Stimulated activated CD8-positive, alpha-beta memory T cell treated with anti-CD3 and anti-CD28 coated beads, Interleukin-2, amount 100 ng/mL, for 48 hours (primary cell): ENCODE measurements at places on chromosomes 5 and 9.

DNA sequence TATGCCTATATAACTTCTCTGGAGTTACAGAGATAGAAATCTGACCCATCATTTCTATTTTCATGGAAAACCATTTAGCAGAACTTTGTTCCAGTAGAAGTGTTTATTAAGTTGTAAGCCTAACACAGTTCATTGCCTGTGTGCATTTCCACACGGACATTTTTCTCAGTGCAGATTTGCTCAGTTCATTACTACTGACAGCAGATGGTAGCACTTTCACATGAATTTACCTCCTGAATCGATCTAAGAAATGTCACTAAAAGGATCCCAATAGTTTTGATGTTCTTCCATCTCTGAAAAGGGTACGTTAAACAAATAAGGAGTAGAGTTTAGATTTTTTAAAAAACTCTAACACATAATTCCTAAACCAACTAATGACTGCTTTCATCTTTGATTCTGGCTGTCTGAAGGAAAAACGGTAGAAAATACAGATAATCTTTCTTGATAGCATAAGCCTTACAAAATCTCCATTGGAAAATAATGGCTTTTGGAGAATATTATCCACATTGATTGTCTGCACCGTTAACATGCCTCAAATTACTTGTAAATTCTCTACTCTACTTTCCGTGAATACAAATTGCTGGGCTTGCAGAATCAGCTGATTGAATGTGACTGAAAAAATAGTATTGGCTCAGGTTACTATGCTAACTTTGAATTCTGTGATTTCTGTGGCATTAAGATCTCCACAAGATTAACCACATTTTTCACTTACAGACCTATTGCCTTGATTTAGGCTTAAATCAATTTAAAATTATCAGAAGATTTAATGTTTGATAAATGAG, 33.1 kb downstream of the RPS23 start:
- no peak for DNase-seq

DNA sequence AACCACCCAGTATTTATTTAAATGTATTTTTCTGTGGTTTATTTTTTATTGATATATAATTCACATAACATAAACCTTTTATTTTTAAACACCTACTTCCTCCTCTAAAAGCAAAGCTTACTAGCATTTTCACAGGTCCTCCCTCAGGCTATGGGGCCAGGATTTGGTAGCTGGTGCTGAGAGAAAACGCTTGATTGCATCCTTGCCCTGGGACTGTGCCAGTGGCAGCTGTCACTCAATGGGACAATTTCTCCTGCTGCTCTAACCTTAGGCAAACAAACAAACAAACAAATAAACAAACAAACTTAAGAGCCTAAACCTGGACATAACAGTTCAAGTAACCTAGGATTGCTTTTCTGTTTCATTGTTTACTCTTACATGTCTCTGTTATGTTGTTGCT, 102.7 kb downstream of the FOCAD start:
- DNase-seq = no peak

DNA sequence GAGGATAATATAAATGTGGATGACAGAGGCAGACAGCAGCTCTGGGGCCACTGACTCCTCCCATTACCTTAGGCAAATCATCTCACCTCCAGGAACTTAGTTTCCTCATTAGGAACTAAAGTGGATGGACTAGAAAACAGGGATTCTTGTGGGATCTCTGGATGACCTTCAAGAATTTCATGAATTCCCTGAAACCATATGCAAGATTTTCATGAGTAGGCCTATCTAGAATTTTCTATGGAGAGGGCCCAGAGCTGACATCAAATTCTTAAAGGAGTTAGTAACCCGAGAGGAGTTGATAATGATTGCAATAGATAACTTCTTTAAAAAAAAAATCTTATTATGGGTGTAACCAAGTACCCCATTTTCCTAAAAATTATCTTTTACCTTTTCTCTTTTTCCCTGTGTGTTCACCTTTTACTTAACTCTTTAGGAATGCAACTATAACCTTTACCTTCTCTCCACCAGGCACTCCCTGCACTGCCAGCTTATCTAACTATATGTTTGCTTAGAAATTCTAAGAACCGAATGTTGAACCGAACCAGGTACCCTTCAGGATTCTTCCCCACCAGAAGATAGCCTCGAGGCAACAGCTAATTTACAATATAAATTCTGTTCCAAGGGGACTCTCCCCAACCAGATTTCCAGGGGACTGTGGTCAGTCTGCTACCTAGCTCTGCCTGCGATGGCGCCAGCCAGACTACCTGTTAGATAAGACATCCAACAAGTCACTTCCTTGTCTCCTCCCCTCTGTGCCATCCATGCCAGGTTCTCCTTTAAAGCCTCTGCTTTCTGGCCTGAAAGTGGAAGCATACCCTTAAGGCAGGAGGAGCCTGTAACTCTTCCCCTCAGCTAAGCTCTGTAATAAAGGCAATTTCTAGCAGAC, 86.0 kb downstream of the GCNT4 start:
- no peak for DNase-seq

- DNase-seq = no peak
These were observed 65.5 kb upstream of the HSPB3 start for GRCh38 chr5:54390015-54390414.

- DNase-seq = no peak
These were observed 49.6 kb downstream of the ANKDD1B start for GRCh38 chr5:75660678-75661465.

- no peak for DNase-seq
These were observed 7.0 kb downstream of the FAM53C start for GRCh38 chr5:138344887-138345622.

DNA sequence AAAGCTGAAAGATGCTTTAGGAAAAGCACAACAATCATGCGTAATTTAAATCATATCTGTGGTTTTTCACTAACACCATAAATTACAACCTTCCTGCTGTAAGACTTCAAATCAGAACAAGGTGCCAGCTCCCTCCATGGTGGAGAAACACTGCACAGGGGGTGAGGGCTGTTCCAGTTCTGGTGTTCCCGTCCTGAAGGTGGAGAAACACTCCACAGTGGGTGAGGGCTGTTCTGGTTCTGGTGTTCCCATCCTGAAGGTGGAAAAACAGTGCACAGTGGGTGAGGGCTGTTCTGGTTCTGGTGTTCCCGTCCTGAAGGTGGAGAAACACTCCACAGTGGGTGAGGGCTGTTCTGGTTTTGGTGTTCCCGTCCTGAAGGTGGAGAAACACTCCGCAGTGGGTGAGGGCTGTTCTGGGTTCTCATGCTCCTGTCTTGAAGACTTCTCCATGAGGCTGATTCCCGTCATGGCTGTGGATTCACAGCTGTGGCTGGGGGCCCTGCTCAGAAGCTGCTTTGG, 12.9 kb downstream of the PLEKHG4B start:
- no peak for DNase-seq

DNA sequence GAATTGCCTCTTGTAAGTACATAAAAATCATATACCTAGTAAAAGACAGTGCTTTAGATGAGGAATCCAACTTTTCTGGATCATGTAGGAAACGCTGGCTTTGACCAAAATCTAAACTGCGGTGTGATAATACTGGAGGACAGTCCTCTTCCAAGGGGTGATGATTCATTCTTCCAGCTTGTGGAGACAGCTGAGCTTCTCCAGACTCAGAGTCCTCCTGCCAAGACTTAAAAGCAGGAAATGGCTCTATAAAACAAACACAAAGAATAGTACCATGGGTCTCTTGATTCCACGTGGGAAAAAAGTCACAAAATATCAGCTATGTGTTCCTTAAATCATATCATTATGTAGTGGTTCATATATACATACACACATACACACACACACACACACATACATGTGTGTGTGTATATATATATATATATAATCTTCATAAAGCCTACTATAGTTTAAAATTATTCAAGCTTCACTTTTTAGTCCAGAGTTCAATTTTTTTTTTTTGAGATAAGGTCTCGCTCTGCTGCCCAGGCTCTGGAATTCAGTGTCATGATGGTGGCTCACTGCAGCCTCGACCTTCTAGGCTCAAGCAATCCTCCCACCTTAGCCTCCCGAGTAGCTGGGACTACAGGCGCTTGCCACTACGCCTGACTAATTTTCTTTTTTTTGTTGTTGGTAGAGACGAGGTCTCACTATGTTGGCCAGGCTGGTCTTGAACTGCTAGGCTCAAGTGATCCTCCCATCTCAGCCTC, 65.0 kb downstream of the PKD2L2 start:
- no peak for DNase-seq

DNA sequence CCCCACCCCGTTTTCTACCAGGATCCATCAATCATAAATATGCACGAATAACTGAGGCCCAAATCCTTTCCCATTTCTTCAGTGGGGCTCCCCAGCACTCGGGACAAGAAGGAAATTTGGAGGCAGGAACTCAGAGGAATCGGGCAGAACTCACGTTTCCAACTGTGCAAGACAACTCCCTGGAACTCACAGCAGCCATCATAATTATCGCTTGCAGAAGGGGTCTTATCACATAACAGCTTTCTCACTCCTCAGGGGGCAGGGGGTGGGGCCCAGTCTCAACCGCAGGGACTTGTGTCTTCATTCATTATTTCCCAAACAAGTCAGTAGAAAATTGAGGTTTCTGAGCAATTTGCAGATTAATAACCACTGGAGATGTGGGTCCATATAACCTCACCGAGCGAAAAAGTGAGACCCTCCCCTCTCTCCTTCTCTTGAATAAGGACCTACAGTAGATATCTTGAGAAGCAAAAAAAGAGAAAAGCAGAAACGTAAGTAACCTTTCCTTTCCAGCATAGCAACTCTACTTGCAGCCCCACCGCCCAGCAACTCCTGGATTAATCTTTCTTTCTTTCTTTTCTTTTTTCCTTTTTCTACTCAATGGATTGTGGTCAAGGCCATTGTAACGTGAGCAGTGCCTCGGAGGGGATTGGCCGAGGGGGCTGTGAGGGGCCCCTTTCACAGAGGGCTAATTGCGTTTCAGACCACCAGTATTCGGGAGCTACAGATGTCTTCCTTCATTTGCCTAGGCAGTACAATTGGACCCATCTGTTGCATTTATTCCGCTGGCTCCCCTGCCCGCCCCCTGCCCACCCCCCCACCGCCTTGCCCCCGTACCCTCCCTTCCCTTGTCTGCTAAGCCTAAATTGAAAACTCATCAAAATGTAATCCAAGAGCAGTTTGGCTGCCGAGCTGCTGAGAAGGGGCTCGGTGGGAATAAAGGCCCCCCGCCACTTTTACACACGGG, 24.7 kb upstream of the TIFAB start:
- no peak for DNase-seq

DNA sequence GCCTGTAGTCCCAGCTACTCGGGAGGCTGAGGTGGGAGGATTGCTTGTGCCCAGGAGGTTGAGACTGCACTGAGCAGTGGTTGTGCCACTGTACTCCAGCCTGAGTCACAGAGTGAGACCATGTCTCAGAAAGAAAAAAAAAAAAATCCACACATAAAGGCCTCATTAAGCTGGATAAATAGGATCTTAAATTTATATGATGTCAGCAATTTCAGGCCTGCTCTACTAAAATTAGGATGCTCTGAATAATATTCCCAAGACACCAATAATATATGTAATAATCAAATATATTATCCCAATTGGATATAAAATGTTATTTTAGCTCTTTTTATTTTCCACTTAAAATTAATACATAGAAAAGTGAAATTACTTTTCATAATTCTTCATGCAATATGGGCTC, 43.6 kb downstream of the NLN start:
- DNase-seq = no peak

DNA sequence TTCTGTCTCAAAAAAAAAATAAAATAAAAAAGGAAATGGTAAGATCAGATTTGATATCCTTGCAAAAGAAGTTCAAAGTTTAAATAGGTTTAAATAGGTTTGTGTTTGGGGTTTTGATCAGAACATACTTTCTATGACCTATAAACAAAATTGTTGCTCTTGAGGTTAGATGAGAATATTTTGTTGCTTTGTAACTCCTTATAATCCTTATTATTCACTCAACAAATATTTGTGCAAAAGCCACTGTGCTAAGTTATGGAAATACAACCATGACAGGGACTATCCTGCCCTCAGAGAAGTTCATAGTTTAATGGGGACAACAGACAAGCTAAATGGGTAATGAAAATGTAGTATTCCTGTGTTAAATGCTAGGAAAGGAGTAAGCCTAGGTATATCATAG, 71.5 kb downstream of the INVS start:
- no peak for DNase-seq

- DNase-seq = no peak
These were observed 68.2 kb upstream of the HRH2 start for GRCh38 chr5:175589714-175590113.

- DNase-seq = no peak
These were observed 8.3 kb downstream of the AQP3 start for GRCh38 chr9:33438926-33439680.

DNA sequence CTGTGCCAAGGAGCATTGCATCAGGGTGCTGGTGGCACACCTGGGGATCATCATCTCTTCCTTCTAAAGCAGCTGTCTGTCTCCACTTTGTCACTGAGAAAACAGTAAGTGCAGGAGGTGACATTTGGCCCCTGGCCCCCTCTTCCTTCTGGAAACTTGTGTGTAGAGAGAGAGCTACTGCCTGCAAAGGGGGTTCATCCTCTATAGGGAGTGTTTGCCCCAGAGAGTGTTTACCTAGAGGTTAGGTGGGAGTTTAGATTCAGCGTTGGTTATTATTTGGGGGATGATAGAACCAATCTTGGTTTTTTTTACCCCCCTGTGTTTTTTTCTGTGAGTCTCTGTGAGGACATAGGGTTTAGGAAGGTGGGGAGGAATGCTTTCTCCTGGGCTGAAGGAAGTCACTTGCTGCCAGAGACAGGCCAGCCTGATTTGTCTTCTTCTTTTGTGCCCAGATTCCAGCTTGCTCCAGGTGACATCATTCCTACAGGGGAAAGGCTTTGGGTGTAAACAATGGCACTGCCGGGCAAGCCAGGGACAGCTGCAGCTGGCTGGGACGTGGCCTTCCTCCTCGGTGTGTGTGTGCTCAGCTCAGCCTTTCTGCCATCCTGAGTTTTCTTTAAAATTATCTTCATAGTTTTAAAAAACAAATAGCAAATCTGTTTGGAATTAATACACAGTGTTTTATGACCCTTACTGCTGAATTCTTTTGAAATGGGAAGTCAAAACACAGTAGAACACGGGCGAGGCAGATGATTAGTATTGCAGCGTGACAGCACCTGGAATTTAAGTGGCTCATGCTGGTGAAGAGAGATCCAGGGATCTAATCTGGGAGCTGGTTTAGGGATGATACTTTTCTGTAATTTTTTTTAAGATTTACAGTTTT, 24.5 kb downstream of the PRRC2B start:
- DNase-seq = no peak

DNA sequence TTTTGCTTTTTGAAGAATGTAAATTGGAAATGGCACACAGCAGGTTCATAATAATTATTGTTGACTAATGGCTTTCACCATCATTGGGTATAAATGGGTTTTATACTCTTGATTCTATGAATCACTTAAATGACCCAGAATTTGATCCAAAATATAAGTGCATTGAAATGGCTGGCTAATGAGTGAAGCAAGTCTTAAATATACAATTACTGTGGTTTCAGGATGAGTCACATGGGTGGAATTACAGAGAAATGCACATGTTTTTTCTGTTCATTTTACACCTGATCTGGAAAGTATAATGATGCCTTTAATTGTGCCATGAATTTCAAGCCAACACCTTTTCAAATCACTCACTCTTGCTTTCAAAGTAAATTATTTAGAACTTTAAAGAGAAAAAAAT, 380.8 kb upstream of the CD180 start:
- DNase-seq = no peak

- no peak for DNase-seq
These were observed 790.8 kb downstream of the BRINP1 start for GRCh38 chr9:118578467-118578866.

GRCh38 chr5:169652057-169652456, 15.0 kb downstream of the DOCK2 start:
- DNase-seq = no peak
